ENCODE measurements at places on chromosomes 7 and 10.

DNA sequence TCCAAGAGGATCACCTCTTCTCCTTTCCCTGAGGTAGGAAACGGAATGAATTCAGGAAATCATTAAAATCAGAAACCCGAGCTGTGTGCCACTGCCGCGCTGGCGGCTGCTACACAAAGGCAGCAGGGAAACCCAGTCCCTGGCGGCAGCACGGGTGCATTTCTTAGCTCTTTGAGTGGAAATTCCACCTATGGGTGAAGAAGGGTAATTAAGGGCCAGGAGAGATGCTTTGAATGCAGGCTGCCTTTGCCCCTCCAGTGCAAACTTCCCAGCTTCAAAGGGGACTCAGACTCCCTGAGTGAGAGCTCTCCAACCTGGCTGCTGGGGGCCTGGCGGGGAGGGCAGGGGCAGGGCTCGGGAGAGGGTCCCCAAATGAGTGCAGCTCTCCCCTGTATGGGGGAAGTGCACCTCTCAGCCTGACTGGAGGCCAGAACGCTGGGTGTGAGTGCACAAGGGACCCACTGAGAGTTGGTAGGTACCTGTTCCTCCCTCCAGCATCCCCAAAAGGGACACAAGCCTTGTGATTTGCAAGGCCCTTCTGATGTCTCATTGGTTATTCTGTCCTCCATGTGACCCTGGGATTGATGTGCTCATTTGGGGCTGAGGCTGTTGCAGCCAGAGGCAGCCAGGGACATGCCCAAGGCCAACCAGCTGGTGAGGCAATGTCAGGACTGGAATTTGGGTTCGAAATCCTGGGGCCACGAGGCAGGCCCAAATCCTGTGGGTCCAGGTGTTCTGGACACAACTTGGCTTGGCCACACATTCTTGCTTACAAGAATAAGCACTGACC is 16.3 kb upstream of the ZMIZ1 start:
- no peak for DNase-seq

- DNase-seq: no peak
Measured at GRCh38 chr7:100137851-100138760, 10.6 kb upstream of the LAMTOR4 start.

DNA sequence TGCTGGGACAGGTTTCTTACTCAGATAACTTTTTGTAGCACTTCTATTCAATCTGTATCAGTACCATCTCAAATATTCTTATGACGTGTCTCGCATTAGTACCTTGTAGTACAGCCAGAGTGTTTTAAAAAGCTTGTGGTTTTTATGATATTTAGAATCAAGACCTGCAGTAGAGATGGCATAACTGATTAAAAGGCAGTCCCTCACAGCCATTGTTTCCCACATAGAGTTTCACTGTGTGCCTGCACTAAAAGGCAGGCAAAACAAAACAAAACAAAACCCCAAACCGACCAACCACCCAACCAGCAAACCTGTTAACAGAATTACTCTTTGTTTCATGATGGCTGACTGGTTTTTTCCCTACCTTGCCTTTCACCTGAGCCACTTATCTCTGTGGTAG is 221.3 kb upstream of the DGKB start:
- no peak for DNase-seq

- peak; percentile 52 for DNase-seq
Measured at GRCh38 chr10:3776796-3777571, 8.0 kb downstream of the KLF6 start.

Data from activated gamma-delta T cell treated with Interleukin-2 at 50 U/mL for 16 hours (primary cell).